Stimulated activated CD8-positive, alpha-beta memory T cell treated with anti-CD3 and anti-CD28 coated beads, Interleukin-2, amount 100 ng/mL, for 1 hour (primary cell): ENCODE measurements at places on chromosomes 7 and 10.

DNA sequence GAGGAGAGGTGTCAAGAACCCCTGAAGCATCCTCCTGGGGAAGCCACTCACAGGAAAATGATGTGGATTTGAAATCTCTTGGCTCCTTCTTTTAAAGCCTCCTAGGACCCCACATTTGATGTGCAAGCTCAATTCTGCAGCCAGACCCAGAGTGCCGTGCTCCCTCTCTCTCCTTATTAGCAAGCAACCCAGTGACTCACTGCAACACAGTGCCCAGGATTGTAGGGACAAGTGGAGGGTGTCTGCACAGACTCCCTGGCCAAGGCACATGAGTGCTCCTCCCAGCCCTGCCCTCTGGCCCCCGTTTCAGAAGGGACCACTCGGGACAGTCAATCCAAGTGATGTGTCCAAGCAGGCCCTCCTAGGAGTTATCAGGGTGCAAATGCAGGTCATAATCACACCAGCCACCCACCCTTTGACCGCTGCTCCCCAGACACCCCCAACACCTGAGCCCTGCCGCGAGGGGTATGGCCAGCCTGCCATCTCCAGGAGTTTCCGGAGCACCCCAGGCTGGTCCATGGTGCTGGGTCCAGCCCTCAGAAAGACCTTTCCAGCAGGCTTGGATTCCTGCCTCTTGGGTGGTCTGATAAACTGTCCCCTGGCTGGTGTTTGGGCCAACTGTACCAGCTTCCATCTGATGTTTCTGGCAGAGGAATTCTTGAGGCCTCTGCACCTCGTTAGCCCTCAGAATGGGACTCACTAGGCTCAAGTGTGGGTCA lies 54.5 kb upstream of the CXCL12 start:
- DNase-seq = no peak

DNA sequence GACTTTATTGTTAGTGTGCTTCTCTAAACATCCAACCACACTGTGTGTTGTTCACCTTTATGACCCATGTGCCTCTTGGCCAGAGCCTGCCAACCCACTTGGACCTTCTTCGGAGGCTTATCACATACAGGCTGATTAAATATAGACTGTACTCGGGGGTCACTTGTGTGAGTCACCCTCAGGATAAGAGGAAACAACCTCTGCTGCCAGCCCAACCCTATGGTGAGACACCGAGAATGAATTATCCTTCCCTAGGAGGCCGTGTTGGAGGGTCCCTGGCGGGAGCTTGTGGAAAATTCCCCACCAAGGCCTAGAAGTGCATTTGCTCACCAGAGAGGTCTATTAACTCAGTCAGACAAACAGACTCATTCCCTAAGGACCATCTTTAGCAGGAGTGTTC lies 63.0 kb downstream of the FAS start:
- no peak for DNase-seq

- DNase-seq = no peak
Measured at GRCh38 chr7:117774943-117775342, 98.3 kb downstream of the CTTNBP2 start.

DNA sequence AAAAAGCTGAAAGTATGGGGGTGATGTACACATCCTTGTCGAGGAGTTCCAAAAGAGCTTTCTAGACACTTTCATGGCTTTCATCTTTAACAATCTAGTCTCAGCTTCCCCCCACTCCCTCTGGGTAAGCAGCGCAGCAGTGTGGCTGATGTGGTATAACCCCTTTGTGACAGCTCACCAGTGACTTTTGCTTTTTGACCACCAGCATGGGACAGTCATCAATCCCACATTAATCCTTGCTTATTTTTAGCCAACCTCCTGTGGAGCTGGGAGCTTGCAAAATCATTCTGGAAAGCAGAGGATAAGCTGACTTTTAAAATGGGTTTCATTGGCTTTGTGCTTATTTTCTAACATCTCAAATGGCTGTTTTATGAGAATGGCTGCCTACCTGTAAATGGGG lies 272.7 kb downstream of the HDAC9 start:
- no peak for DNase-seq

DNA sequence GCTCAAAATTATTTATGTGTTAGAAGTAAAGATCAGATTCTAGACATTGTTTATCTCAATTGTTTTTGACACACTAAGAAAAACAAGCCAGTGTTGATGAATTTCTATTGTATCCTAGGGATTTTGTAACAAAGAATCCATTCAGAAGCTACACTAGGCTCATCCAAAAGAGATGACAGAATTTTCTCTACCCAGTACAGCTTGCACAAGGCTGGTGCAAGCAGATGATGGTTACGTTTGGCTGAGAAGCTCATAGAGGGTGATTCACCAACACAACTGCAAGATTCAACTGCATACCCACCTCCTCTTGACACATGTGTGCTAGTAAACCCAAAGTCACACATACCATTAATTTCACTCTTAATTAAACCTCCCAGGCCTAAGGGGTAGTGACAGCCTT lies 20.8 kb downstream of the GRM3 start:
- no peak for DNase-seq

DNA sequence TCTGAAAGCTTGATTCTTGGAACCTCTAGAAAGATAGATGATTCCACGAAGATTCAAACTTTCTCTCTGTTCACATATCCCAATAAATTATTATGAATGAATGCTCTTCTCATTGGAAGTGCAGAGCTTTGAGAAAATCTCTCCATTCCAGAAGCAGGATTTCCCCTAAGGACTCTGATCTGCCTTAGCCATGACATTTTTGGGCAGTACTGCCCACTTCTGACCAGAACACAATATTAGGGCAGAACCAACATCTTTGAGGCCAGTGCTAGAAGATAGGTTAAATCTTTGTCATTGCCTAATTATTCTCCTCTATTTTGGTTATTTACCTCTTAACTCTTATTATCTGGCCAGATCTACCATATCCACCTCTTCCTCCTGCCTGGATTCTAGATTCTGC lies 49.9 kb downstream of the ARMC3 start:
- no peak for DNase-seq

GRCh38 chr10:74177140-74177677 lies 26.2 kb downstream of the ADK start:
- DNase-seq = no peak

- DNase-seq = no peak
Measured at GRCh38 chr10:20811131-20811530, 86.0 kb downstream of the NEBL start.

DNA sequence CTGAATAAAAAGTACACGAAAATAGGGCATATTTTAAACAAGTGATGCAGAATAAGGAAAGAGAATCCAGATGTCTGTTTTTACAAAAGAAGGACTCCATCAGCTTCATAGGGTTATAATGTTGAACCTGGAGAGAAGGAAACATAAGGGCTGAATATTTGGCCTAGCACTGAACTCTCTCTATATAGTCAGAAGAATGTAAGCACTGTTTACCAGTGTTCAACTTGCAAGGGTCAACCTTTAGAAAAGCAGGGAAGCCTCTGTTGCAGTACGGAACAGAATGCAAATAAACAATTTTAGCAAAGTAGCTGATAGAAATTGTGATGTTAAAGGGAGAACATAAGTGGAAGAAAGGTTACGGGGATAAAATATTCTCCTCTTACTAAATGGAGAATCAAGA lies 16.2 kb downstream of the CDK6 start:
- DNase-seq = no peak

GRCh38 chr10:114334301-114334700 lies 70.0 kb downstream of the AFAP1L2 start:
- DNase-seq = no peak

DNA sequence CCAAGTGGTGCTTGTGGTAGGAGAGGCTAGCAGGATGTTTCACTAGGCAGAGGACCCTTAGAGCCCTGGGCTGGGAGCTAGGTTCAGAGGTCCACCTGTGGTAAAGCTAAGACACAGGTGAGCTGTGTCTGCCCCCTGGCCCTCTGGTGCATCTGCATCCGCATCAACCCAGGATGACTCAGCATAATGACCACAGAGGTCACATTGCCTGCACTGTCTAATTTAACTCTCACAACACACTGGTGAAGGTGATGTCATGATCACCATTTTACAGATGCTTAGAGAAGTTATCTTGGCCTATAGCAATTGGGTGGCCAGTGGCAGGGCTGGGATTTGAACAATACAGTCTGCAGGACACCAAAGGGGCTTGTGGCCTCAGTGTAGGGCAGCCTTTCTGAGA lies 33.1 kb downstream of the HABP2 start:
- no peak for DNase-seq

DNA sequence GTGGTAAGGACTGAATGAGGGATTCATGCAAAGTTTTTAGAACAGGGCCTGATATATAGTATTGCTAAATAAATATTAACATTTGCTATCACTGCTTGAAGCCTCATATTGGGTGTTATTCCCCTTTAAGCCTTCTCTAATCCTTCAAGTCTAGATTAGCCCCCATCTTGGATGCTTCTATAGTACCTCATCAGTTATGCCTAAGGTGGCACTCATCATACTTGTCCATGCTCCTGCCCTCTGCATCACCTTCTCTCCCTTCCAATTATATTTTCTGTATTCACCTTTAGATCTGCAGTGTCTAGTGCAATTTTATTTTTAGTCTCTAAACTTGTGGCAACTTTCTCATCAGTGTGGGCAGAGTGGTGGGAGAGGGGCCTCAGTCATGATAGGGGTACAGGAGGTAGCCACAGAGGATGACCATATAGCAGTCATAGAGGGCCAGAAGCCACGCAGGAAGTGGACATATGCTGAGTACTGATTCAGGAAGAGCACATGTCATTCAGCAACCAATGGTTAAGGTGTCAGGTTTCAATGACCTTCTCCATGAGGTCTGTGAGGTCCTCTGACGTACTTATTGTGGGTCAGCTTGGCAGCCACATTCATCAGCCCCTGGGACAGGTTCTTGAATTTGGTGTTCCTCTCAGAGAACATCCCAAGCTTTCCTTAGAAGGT lies 2.5 kb downstream of the ENTPD1 start:
- DNase-seq = no peak
